Activated CD4-positive, alpha-beta memory T cell treated with anti-CD3 and anti-CD28 coated beads, Interleukin-2, amount 10 ng/mL, durations not matched to agents 7 days and 5 days (primary cell): ENCODE measurements at places on chromosomes 5 and 9. TPM values are rescaled to one million over a fixed set of nuclear protein-coding genes. Genes with fewer than 3 reads are reported as not detected.

- H3K36me3 ChIP-seq, result no peaks in the 10 kb centered on the region
- DNase-seq, result no peak
- no peak overlapping the region for H3K4me3 ChIP-seq
- H3K4me1 ChIP-seq, result peaks cover 2% of the 10 kb centered on the region
Observed at GRCh38 chr5:135240781-135241360, 158.2 kb downstream of the MACROH2A1 start.

GGTA1 gene
- not detected for total RNA-seq

DNA sequence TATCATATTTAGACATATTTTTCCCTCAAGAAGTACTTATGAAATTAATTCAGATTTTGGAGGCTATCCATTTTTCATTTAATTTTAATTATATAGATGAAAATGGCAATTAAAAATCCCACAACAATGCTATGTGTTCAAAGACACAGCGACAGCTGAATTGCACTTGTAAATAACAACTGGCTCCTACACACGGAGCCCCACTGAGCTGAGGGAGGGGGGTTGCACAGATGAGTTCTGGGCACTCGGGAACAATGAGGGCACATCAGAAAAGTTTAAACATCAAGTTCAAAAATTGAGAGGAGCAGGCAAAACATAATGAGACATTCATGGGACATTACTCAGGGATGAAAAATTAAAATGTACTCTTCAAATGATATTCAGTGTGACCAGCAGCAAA lies 104.9 kb downstream of the MARCHF3 start:
- H3K27me3 ChIP-seq, result no peaks in the 10 kb centered on the region
- no peaks in the 10 kb centered on the region for H3K4me1 ChIP-seq
- H3K27ac ChIP-seq, result no peak overlapping the region
- H3K4me3 ChIP-seq, result no peak overlapping the region

- DNase-seq, result no peak
- H3K36me3 ChIP-seq, result no peaks in the 10 kb centered on the region
- no peaks in the 10 kb centered on the region for H3K4me1 ChIP-seq
- no peaks in the 10 kb centered on the region for H3K27me3 ChIP-seq
Observed at GRCh38 chr5:15474143-15474719, 25.7 kb upstream of the FBXL7 start.

GRCh38 chr5:32249668-32250067 lies 63.1 kb downstream of the MTMR12 start:
- H3K27me3 ChIP-seq, result no peaks in the 10 kb centered on the region
- no peak for DNase-seq
- no peaks in the 10 kb centered on the region for H3K4me1 ChIP-seq
- H3K4me3 ChIP-seq, result no peak overlapping the region

GRCh38 chr5:75239681-75240080 lies 3.0 kb upstream of the ANKRD31 start:
- H3K27me3 ChIP-seq, result no peaks in the 10 kb centered on the region
- H3K4me1 ChIP-seq, result peaks cover 15% of the 10 kb centered on the region
- DNase-seq, result no peak
- no peak overlapping the region for H3K27ac ChIP-seq
- no peak overlapping the region for H3K4me3 ChIP-seq
- no peaks in the 10 kb centered on the region for H3K36me3 ChIP-seq

GRCh38 chr5:69034898-69035297 lies 58.9 kb upstream of the SLC30A5 start:
- no peak for DNase-seq
- peaks cover 19% of the 10 kb centered on the region for H3K27me3 ChIP-seq
- H3K4me3 ChIP-seq, result no peak overlapping the region
- H3K36me3 ChIP-seq, result no peaks in the 10 kb centered on the region
- H3K27ac ChIP-seq, result no peak overlapping the region
- no peaks in the 10 kb centered on the region for H3K4me1 ChIP-seq

DNA sequence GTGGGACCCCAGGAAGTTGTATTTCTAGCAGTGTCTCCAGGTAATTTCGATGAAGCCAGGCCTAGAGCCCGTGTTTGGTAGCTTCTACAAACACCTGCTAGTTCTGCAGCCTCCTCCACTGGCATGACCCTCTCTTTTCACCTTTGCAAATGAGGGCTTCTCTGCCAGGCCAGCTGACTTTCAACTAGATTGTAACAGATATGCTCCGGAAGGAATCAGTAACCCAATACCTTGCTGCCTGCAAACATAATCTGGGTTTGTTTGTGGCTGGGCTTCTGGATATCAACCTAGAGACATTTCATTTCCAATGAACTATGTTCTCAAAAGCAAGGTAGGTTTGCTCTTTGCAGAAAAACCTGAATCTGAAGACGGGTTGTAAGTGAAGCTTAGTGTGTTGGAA lies 354.8 kb downstream of the DMRT2 start:
- no peaks in the 10 kb centered on the region for H3K4me1 ChIP-seq
- no peak overlapping the region for H3K4me3 ChIP-seq
- no peak for DNase-seq
- H3K27me3 ChIP-seq, result no peaks in the 10 kb centered on the region
- no peaks in the 10 kb centered on the region for H3K36me3 ChIP-seq

GRCh38 chr9:128540634-128541360 lies 11.6 kb upstream of the SPTAN1 start:
- H3K27ac ChIP-seq, result no peak overlapping the region
- peaks cover 12% of the 10 kb centered on the region for H3K4me1 ChIP-seq
- no peak for DNase-seq
- H3K4me3 ChIP-seq, result no peak overlapping the region
- peaks cover 54% of the 10 kb centered on the region for H3K36me3 ChIP-seq
- H3K27me3 ChIP-seq, result no peaks in the 10 kb centered on the region

DNA sequence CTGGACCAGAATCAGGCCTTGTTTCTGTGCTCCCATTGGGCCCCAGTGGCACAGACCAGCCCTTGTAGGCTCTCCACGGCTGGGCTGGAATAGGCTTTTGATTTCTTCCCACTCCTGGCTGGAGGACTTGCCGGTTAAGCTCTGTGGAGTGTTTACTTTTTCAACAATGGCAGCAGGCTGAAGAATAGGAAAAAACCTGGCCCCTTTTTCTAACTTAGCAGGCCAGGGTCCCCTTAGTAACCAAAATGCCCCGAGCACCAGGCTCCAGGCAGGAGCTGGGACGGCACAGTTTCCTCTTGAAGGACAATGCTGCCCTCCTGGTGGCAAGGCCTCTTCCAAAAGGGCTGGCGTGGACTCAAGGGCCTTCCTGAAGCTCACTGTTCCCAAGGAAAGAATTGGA lies 230.3 kb downstream of the CRB2 start:
- no peak overlapping the region for H3K4me3 ChIP-seq
- H3K27me3 ChIP-seq, result no peaks in the 10 kb centered on the region
- no peak overlapping the region for H3K27ac ChIP-seq
- H3K4me1 ChIP-seq, result no peaks in the 10 kb centered on the region
- H3K36me3 ChIP-seq, result peaks cover 6% of the 10 kb centered on the region
- DNase-seq, result no peak

DNA sequence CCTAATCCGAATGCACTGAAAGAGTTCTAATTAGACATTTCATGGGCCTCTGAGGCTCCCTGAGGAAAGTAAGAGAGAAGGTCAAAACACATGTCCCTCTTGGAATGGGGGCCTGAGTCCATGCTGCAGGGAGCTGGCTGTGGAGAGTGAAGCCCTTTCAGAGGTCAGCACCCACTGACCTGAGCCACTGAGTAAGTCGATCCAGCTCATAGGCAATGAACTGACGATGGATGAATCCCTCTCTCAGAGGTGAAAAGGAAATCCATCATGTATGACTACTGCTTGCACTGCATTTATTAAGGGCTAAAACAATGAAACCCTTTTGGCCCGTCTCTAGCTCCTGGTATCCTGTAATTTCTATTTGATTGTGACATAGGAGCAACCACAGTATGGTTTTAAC lies 288.9 kb upstream of the VLDLR start:
- no peak for DNase-seq
- no peak overlapping the region for H3K27ac ChIP-seq
- no peak overlapping the region for H3K4me3 ChIP-seq
- H3K36me3 ChIP-seq, result no peaks in the 10 kb centered on the region

DNA sequence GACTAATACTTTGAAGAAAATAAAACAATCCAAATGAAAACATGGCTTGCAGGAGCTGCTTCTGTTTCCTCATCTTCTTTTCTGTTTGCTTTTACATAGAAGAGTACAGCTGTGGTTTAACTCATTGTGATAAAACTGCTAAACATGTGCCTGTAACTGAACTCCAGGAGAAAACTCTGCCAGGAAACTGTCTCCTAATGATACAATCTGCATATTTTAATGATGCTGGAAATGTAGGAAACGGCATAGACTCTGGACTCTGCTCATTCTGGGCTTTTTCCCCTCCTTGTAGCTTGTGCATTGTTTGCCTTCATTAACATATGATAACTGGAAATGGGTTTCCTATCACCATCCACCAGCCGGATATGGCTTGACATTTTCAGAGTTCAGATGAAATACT lies 813.3 kb upstream of the WWC1 start:
- no peaks in the 10 kb centered on the region for H3K27me3 ChIP-seq
- H3K4me3 ChIP-seq, result no peak overlapping the region

DNA sequence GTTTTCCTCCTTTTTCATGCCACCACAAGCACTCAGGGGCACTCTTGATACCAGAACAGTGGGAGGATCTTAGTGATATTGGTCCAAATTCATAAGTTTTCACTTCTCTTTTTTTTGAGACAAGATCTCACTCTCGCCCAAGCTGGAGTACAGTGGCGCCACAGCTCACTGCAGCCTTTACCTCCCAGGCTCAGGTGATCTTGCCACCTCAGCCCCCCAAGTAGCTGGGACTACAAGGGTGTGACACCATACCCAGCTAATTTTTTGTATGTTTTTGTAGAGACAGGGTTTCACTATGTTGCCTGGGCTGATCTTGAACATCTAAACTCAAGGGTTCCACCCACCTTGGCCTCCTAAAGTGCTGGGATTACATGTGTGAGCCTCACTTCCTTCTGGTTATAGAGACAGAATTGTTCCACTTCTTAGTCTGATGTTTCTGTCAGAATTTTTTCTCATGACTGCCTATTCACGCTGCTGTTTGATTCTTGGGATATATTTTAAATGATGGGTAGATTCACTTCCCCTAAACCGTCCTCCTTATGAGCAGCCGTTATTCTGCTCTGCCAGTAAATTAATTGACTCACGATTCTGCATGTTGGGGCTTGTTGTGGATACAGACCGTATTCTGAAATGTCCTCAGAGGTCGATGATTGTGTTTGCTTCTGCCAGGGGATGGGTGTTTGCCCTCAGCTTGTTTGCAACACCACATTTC lies 30.8 kb downstream of the MTAP start:
- no peak for DNase-seq
- H3K36me3 ChIP-seq, result peaks cover 77% of the 10 kb centered on the region
- H3K27me3 ChIP-seq, result no peaks in the 10 kb centered on the region
- H3K27ac ChIP-seq, result no peak overlapping the region
- no peak overlapping the region for H3K4me3 ChIP-seq
- H3K4me1 ChIP-seq, result peaks cover 39% of the 10 kb centered on the region

- H3K4me1 ChIP-seq, result peaks cover 61% of the 10 kb centered on the region
- peaks cover 27% of the 10 kb centered on the region for H3K36me3 ChIP-seq
- H3K27me3 ChIP-seq, result no peaks in the 10 kb centered on the region
- peak; percentile 37 for DNase-seq
- H3K27ac ChIP-seq, result peak overlapping the region; percentile 100
Observed at GRCh38 chr9:2018764-2019558, 3.8 kb downstream of the SMARCA2 start.

PRUNE2 gene
- total RNA-seq, result 0.83 TPM

- peak within 1 kb of the TSS; percentile 93 for H3K4me3 ChIP-seq
- peaks cover 4% of the 10 kb centered on the region for H3K27me3 ChIP-seq
- H3K27ac ChIP-seq, result peak within 1 kb of the TSS; percentile 77
- peaks cover 20% of the 10 kb centered on the region for H3K36me3 ChIP-seq
- peak; percentile 67 for DNase-seq
Observed at GRCh38 chr5:154190595-154191304, at the start of gene GALNT10. Gene GALNT10 (plus strand): TSS chr5:154190733. CDS start chr5:154190867, 134 bp downstream.

TRPM6 gene
- not detected for total RNA-seq

OR1N1 gene
- total RNA-seq, result not detected

GRCh38 chr9:17120203-17120602 lies 14.6 kb upstream of the CNTLN start:
- H3K36me3 ChIP-seq, result no peaks in the 10 kb centered on the region
- DNase-seq, result no peak
- H3K4me3 ChIP-seq, result no peak overlapping the region
- H3K27ac ChIP-seq, result no peak overlapping the region
- H3K27me3 ChIP-seq, result no peaks in the 10 kb centered on the region
- no peaks in the 10 kb centered on the region for H3K4me1 ChIP-seq
